ENCODE measurements at places on chromosomes 6 and 20.
A peak's percentile ranks its signal among the peaks of the same experiment; 100 is the strongest.

GRCh38 chr6:137715589-137716045 is 151.4 kb upstream of the TNFAIP3 start:
- no peak for DNase-seq

DNA sequence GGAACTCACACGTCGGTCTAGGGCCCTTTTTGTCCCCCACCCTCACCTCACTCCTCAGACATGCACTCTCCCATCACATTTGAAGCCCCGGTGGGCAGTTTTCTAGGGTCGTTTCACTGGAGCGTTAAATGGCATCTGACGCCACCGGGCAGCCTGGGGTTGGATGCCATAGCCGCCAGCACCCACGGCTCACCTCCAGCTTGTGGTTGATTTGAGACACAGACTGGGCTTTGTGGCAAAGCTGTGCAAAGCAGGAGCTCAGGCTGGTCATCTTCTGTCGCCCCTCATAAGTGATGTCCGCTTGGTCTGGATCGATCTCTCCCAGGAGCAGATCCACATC is 530 bp downstream of the GOPC start:
- peak; percentile 52 for DNase-seq

DNA sequence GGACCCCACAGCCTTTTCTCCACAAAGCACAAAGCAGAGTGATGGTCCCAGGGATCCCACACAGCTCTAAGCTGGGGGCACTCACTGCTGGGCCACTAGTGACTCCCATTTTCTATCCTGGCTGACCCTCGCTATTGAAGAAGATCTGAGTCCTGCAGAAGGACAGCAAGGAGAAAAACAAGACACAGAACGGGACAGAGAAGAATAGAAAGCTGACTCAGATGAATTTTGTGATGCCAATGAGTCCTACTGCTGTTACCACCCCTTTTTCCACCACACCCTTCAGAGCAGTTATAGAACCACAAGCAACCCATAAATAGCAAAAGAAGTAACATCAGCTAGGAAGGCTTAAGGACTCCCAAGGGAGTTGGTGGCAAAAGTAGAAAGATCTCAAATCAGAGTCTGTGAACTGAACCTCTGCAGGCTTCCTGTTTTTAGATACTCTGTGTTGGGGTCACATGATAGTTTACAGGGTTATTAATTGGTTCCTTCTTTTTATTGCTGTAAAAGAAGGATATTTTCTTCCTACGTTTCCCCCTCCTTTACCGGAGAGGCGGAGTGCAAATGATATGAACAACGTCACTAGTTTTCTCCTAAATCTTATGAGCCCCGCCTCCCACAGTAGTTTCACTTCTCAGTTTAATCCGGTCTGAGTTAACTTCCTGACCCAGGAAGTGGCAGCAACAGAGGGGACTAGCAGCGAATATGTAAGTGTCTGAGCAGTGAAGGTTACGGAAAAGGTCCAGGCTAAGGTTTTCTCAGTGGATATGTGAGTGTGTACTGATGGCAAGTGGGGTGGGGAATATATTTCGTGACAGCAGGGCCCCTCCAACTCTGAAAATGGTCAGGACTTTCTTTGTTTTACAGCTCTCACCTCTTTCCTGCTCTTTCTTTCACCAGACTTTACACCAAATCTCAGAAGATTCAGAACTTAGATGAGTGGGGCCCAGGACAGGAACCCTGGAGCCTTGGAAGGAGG is at the start of gene TRIM38:
TRIM38 (plus strand) TSS at position 654 of the 979 bp plus-strand sequence. CDS start 3,721 bp downstream, outside the sequence.
- DNase-seq, result peak; percentile 96

DNA sequence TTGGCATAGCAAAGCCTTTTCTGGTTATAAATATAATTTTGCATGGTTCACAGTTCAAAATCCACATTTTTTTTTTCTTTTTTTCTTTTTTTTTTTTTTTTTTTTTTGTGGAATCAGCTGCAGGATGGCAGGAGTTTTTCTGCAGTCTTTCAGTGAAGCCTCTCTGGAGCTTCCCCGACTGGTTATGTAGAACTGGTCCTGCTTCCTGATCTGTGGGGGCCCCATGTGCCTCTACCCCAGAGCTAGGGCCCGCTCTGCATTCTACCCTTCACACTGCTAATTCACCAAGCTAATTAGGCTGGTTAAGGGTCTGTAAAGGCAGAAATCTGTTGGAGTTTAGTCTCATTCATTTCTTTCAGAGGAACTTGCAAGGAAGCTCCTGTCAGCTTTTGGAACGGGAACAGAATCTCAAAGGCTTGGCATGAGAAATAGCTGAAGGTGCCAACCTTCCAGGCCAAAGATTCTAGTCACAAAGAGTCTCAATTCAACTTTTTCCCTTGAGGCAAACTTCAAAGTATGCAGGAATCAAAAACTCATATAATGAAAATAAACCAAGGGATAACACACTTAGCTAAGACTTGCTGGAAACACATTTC is 45.5 kb downstream of the HMGN3 start:
- DNase-seq, result no peak

DNA sequence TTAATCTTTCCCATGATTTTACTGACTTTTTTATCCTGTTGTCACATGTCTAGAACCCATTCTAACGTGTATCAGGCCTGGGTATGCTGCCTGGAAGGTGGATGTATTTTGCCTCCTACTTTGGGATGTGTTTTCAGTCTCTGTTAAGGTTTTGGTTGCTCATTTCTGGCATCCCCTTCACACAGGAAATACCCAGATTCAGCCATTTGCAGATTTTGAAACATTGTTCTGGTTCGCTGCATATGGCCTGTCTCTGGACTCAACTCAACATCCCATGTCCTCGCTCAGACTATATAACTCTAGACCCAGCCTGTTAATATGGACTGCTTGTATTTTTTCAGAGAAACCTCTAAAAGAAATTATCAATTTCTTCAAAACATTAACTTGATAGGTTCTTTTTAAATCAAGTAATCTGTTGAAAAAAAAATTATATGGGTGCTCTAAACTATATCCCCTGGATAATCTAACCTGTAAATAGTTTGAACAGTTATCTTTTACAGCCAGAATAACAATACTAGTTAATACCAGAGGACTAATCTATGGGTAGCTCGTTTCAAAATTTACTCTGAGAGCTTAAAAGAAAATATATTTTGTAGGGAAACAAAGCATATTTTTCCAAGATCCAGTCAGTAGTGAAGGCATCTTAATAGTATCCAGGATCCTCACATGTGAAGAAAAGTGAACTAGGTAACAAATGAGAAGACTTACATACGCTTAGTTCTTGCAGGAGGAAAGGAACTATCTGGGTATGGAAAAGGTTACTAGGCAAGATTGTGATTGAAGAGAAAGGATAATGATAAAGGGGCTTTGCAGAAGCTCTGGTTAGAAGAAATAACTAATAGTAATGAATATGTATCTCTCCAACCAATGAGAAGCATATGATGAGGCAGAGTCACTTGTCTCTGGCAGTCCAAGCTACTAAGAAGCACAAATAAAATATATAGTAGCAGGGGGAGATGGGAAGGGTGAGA is 23.4 kb upstream of the HLA-DQB1 start:
- DNase-seq, result no peak

DNA sequence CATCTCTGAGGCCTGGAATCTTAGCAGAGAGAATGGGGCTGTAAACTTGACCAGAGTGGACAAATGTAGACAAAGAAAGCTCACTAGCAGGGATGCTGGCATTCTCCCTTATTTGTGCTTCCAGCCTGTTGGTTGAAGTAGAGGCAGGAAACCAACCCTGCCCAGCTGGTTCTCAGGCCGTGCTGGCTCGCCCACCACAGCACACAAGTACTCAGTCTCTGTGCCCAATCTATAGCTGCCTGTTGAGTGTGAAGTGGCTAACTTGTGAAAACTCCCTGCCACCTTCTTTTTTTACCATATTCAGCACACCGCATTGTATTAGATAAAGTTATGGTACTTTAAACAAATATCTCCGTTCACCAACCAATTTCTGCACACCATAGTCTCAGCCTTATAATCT is 37.3 kb downstream of the HDDC2 start:
- DNase-seq, result no peak

GRCh38 chr20:50746138-50746940 is 15.0 kb downstream of the PARD6B start:
- no peak for DNase-seq

- no peak for DNase-seq
Measured at GRCh38 chr20:32227306-32227705, 19.6 kb downstream of the POFUT1 start.

GRCh38 chr6:72955666-72956065 is 269.6 kb downstream of the KHDC1L start:
- no peak for DNase-seq

DNA sequence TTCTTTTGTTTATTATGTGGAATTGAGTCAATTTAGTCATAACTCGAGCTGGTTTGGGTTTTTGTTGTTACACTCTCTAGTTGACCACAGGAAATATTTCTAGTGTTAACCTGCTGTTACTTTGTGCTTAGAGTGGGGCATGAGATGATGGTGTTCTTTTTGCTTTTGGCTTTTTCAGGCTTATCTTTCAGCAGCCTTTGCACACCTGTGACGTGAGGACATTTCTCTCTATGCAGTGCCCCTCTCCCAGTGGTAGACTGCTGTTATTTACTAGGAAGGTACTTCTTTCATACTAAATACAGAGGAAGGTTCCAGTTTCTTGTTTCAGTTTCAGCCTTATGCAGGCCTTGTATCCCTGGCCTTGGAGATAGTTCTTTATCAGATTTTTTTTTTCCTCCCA is 766.8 kb upstream of the MAN1A1 start:
- DNase-seq, result no peak

DNA sequence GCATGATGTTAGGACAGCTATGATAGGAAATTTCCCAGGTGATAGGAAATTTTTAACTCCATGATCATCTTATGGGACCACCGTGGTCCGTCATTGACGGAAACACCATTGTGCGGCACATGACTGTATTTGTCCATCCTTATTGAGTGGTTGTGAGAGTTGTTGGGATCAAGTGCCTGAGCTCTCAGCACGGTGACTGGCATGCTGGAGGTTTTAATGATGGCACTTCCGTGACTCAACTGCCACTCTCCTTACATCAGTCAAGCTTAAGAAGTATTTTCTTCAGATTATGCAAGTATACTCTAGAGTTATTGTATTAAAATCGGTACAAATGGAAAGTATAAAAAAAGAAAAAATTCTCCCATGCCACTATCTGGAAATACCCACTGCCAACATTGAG is 20.7 kb downstream of the PBOV1 start:
- DNase-seq, result no peak

- peak; percentile 34 for DNase-seq
Measured at GRCh38 chr6:105994118-105994590, 92.0 kb upstream of the PRDM1 start.

DNA sequence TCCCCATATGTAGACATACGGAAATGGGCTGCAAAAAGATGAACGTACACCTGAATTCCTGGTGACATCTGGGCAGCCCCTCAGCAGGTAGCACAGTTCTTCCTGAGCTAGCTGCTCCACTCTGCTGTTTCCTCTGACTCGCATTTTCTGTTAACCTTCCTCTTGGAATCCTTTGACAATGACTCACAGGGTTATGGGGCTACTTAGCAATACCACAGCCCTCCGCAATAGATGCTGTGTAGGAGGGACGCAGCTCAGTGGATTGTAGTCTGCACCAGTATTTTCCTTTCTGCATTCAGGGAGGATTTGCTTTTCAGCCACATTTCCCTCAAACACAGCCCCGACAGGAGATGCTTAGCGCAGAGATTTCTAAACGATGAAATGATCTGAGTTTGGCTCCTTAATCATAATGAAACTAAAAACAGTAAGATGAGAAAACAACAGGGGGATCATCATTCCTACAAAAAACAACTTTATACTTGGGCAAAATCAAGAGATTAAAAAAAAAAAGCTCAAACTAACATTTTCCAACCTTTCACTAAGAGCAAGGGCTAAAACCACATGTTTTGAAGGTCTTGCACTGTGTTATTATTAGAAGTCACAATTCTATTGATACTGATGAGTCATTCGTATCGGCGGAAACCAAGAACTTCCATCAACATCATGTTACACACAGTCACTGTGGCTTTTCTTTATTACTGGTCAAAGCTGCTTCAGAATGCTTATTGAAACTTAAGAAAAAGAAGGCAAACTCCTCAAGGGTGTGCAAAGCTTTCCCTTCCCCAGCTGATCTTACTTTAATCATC is 12.2 kb downstream of the BACH2 start:
- peak; percentile 65 for DNase-seq

DNA sequence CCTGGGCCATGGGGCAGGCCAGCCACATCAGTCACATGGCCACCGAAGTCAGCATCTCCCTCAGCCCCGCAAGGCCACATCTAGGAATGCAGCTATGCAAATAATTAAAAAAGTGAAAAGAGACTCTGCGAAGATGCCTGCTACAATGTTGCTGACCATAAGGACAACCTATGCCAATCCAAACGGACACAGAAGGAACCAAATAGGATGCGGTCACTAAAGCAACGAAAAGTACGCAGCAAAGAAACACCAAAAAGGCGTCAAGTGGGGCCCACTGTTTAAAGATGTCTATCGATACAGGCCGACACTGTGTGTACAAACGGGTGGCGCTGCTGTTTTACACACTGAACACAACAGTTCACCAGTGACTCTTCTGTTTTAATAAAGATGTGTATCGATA is 56.4 kb downstream of the TAF4 start:
- no peak for DNase-seq

DNA sequence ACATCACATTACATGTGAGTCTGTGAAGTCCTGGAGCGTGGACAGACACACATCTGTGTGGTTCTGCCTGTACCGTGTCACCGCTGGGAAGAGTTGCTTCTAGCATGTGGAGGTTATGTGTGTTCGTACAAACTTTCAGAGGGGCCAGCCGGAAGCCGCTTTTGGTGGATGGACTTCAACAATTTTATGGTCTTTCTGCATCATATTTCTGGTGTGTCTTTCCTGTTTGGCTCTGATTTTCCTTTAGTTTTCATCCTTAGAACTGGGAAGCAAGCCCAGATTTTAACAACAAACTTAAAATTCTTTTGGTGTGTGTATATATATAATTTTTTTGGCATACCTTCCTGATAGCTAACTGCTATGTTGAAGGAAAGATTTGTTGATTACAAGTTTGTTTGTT is 71.2 kb downstream of the TIAM2 start:
- DNase-seq, result no peak

- DNase-seq, result peak; percentile 48
Measured at GRCh38 chr6:107132330-107132954, 17.1 kb upstream of the BEND3 start.

DNA sequence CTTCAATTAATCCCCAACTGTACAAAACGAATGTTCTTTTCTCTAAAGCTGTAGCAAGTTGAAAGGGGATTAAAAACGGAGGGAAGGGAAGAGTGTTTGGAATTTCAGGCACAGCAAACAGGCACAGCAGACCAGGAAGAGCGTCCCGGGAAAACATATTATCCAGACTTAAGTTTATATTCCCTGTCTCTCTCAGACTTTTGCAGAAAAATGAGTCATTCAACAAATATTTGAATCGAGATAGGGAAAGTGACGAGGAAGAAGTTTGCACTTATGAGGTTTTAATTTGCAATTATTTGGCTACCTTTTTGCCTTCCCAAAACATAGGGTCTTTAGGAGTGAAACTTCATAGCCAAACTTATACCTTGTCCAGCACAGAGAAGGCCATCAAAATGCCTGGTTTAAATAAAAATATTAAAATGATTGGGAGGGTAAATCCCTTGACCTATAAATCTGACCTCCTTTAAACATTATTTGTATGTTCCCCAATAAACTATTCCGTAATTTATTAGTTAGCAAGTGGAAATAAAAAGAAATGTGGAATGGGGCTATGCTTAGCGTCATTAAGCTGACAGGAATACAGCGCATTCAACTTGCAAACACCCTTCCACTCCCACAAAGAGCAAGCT is 16.0 kb downstream of the HFE start:
- DNase-seq, result no peak

Measured in RPMI8226 (cell line).